T-helper 2 cell (primary cell): ENCODE measurements at places on chromosomes 13 and 19.
A peak's percentile ranks its signal among the peaks of the same experiment; 100 is the strongest.

DNA sequence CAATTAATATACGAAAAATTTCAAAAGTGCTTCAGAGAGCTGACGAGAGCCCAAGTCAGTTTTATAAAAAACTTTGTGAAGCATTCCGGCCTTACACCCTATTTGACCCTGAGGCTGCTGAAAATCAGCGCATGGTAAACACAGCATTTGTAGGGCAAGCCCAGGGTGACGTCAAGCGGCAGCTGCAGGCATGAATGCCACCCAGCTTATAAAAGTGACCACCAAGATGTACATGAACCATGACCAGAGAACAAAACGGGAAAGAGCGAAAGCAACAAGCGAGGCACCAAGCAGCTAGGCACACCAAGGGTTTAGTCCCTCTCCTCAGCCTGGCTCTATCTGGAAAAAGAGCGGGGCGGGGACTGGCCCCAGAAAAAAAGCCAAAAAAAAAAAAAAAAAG, 6.0 kb downstream of the SIGLEC11 start:
- no peak for DNase-seq

DNA sequence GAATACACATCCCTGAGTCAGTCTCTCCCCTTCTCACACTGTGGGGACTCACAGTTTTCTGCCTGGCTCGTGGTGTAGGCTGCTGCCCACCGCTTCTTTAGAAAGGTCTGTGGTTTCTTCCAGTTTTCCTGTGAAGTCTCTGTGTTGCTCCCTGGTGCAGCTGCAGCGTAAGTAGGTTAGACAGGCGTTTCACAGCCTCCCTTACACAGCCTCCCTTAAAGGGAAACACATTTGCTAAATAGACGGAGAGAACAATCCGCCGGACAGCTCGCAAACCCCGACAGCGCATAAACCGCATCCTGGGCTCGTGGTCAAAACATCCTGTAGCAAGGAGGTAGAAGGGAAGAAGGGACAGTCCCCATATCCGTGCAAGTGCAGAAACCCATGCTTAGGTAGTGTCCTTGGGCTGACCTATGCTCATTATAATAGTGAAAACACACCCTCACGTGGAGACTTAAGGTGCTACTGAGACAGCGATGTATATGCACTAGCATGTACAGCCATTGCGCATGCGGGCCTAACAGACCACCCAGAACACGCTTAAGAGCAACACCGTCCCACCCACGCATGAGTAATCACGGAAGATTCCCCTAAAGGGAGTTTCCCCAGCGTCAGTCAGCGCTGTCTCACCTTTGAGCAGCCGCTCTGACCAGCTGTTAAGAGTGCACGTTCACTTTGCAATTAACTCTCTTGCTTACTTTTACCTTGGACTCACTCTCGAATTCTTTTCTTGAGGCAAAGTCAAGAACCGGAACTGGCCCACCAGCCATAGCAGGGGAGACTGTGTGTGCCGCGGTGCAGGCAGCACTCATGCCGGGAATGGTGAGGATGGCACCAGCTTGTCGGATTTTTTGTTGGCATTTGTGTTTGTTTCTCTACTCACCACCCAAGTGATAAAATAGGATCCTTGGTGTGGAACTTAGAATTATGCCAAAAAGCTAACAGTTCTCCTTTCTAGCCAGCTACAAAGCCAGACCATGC, 16.6 kb downstream of the SIGLEC8 start:
- peak; percentile 67 for DNase-seq

DNA sequence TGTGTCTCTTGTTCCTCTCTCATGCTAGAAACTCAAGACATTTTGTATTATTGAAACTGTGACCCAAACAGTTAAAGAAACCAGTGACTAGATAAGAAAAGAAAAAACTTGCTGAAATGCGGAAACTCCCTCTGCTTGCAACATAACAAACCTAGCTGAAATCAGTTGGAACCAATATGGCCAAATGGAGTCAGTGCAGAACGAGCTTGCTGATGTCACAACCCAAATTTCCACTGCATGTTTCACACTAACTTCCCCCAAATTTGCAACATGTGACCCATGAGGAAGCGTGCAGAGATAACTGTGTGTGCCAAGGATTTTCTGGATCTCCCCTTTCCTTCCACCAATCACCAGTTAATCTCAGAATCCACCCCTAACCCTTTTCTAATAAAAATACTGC, 208.0 kb downstream of the DLEU7 start:
- DNase-seq, result no peak

DNA sequence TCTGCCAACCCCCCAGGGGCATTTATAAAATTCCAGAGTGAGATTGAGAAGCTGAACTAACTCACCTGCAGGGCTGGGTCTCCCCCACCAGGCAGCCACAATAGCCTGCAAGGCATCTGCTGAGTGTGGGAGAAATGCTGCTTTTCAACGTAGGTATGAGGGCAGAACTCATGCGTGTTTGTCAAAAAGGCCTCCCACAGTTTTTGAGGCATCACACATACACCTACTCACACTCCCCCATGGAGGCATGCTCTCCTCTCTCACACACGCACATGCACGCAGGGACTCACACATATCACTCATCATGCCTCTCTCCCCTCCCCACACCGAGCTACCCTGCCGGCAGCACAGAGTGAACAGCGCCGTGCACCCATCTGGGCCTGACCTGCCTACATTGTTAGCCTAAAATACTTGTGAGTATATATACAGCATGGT, 390.5 kb downstream of the FGF9 start:
- no peak for DNase-seq

GRCh38 chr13:20397896-20398295, 127.8 kb downstream of the CRYL1 start:
- DNase-seq, result no peak

GRCh38 chr19:3480383-3481091, at the start of gene SMIM24:
TSS of gene SMIM24 (minus strand) at chr19:3480525. CDS start at chr19:3480463, 62 bp downstream.
- DNase-seq, result no peak

DNA sequence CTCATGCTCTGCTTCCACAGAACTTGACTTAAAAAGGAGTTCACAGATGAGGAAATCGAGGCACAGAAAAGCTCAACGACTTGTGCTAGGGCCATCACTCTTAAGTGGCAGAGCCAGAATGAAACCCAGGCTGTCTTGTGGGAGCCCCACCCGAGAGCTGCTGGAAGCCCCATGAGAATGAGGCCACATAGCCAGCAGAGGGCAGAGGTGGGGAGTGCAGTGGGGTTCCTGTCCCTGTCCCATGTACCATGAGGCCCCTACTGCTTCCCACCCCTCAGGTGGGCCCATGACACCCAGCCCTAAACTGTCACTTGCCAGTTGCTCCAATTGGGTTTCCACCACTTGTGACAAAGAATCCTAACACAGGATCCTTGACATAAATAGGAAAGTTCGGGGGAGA, 175.9 kb downstream of the IRS2 start:
- no peak for DNase-seq

- DNase-seq, result no peak
Measured at GRCh38 chr13:23572836-23573235, 2.6 kb downstream of the TNFRSF19 start.

- no peak for DNase-seq
Measured at GRCh38 chr13:99477493-99477892, 23.8 kb upstream of the TM9SF2 start.

DNA sequence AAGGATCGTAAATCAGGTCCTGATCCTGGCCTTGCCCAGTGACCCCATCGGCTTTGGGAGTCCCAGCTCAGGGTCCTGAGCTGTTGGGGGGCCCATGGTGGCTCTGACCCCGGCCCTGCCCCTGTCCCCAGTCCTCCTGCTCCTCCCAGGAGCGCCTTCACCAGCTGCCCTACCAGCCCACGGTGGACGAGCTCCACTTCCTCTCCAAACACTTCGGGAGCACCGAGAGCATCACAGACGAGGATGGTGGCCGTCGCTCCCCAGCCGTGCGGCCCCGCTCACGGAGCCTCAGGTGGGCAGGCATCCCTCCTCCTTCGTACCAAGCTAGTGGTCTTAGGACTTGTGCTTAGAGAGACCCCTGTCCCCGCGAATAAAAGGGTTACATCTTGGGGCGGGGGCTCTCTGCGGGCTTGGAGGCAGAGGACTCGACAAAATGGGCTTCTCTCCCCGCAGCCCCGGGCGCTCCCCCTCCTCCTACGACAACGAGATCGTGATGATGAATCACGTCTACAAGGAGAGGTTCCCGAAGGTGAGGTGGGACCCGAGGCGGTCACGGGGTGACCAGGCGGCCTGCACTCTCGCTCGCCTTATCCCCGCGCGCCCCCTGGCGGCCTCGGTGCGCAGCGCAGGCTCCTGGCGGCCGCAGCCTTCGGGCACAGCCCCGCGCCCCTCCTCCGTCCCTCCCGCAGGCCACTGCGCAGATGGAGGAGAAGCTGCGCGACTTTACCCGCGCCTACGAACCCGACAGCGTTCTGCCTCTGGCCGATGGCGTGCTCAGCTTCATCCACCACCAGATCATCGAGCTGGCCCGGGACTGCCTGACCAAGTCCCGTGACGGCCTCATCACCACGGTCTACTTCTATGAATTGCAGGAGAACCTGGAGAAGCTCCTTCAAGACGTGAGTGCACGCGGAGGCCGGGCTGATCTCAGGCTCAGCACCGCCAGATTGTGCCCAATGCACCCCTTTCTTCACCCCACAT, 9.1 kb downstream of the MAST1 start:
- peak; percentile 81 for DNase-seq
